Tibial artery (tissue), 4 donors: ENCODE measurements at places on chromosomes 3 and 15.
A peak's percentile ranks its signal among the peaks of the same experiment; 100 is the strongest.

DNA sequence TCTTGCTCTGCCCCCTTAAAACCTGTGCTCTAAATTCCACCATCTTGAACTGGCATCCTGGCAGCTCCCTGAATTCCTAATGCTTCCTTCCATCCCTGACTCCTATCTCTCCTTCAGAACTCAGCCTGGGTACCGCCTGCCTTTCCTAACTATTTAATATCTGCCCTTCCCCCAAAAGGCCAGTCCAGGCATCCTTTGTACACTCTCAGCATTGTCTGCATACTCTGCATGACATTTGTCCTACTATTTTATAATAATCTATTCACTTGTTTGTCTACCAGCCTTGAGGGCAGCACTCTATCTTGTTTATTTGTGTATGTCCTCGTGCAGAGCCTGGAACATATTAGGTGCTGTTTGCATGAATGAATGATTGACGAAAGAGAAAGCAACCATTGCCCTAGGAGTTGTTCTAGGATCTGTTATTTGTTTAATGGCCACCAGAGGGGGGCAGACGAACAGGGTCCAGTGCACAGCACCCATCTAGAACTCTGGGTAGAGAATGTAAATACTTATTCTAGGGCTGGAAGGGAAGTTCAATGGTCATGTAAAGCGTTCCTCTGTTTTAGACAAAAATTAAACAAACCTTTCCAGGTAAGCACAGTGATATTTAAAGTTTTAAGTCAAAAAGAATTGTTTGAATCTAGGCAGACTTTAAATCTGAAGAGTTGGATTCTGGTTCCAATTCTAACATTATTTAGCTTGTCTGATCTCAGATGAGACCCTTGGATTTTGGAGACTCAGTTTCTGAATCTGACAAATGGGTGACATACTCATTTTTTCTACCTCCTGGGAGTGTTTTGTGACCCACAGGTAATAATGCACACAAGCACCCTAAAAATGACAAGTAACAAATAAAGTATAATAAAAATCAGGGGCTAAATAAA lies 125.8 kb upstream of the GALNT15 start:
- H3K27ac ChIP-seq: no peak overlapping the region
- H3K27me3 ChIP-seq: no peaks in the 10 kb centered on the region
- DNase-seq: no peak
- no peaks in the 10 kb centered on the region for H3K36me3 ChIP-seq
- H3K4me3 ChIP-seq: no peak overlapping the region

DNA sequence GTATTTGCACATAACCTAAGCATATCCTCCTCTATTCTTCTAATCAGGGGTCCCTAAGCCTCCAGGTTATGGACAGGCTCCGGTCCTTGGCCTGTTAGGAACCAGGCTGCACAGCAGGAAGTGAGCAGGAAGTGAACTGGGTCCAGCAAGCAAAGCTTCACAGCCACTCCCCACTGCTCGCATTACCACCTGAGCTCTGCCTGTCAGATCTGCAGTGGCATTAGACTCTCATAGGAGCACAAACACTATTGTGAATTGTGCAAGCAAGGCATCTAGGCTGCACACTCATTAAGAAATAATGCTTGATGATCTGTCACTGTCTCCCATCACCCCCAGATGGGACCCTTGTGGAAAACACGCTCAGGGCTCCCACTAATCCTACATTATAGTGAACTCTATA lies 9.8 kb downstream of the MSL2 start:
- no peak overlapping the region for H3K27ac ChIP-seq
- H3K27me3 ChIP-seq: no peaks in the 10 kb centered on the region
- H3K4me3 ChIP-seq: no peak overlapping the region
- H3K4me1 ChIP-seq: peaks cover 40% of the 10 kb centered on the region

DNA sequence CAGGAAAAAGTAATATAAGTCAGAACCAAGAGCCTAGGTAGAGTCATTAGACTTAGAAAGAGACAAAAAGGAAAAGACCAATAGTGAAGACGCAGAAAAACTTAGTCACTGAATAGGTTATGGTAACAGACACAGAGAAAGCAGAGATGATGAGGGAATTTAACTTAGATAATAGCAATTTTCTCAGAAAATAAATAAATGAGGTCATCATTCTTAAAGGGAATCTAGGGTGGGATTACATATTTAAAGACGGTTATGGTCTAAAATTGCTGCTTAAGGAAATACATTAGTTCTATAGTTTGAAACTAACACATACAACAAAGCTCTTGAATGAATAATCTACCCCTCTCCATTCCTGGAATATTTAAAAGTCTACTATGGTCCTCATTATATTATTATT lies 59.4 kb downstream of the UBR1 start:
- no peak for DNase-seq
- no peak overlapping the region for H3K4me3 ChIP-seq
- no peak overlapping the region for H3K27ac ChIP-seq
- H3K4me1 ChIP-seq: peaks cover 3% of the 10 kb centered on the region
- H3K36me3 ChIP-seq: peaks cover 43% of the 10 kb centered on the region

- no peak for DNase-seq
- no peak overlapping the region for H3K4me3 ChIP-seq
- no peaks in the 10 kb centered on the region for H3K36me3 ChIP-seq
- no peak overlapping the region for H3K27ac ChIP-seq
- peaks cover 7% of the 10 kb centered on the region for H3K27me3 ChIP-seq
These were observed 190.9 kb downstream of the ADAMTS9 start for GRCh38 chr3:64496786-64497490.

DNA sequence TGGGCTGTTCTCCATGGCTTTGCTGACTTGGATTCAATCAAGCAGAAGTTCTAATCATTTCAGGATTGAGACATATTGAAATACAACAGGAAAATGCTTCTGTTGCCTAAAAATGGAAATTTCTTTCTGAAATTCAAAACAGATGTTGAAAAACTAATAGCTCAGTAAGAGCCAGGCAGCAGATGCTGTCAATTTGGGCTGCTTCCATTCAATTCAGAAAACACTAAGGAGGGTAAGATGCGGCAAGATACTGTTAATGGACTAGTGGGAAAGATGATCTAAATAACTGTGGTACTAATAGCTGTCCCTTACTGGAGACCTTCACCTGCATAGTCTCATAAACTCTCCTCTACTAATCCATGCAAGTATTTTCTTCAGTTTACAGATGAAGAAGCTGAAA lies 53.5 kb downstream of the DGKG start:
- H3K36me3 ChIP-seq: peaks cover 22% of the 10 kb centered on the region
- no peak overlapping the region for H3K27ac ChIP-seq
- DNase-seq: no peak
- no peaks in the 10 kb centered on the region for H3K4me1 ChIP-seq
- H3K4me3 ChIP-seq: no peak overlapping the region

- no peaks in the 10 kb centered on the region for H3K36me3 ChIP-seq
- no peaks in the 10 kb centered on the region for H3K27me3 ChIP-seq
- no peak overlapping the region for H3K4me3 ChIP-seq
- no peaks in the 10 kb centered on the region for H3K4me1 ChIP-seq
These were observed 290.2 kb upstream of the KCNMB2 start for GRCh38 chr3:178246004-178246403.

- no peaks in the 10 kb centered on the region for H3K4me1 ChIP-seq
- H3K27me3 ChIP-seq: no peaks in the 10 kb centered on the region
- DNase-seq: no peak
- H3K4me3 ChIP-seq: no peak overlapping the region
- H3K27ac ChIP-seq: no peak overlapping the region
These were observed 732.9 kb upstream of the BCHE start for GRCh38 chr3:166570102-166570501.

GRCh38 chr3:107904536-107905066 lies 186.2 kb downstream of the CD47 start:
- peak overlapping the region; percentile 46 for H3K27ac ChIP-seq
- H3K4me3 ChIP-seq: no peak overlapping the region
- no peaks in the 10 kb centered on the region for H3K36me3 ChIP-seq

- no peak overlapping the region for H3K4me3 ChIP-seq
- peaks cover 5% of the 10 kb centered on the region for H3K27me3 ChIP-seq
- H3K4me1 ChIP-seq: peaks cover 34% of the 10 kb centered on the region
- H3K27ac ChIP-seq: no peak overlapping the region
- no peaks in the 10 kb centered on the region for H3K36me3 ChIP-seq
These were observed 6.7 kb downstream of the ZIC1 start for GRCh38 chr3:147415874-147416273.

DNA sequence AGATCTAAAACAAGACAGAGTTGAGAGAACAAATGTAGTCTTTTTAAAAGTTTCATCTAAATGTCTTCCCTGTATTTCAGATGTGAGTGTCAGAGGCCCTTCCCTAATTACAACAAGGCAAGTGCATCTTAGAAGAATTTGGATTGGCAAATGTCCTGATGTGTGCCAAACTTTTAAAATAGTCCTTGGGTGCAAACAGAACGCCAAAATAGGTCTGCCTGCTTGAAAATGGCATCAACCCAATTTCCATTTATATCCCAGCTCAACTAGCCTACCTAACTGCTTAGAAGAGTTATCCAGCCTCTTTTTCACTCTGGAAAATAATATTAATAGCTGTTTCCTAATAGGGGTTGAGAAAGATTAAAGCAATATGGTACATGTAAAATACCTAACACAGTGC lies 311.8 kb upstream of the ARRDC4 start:
- H3K4me3 ChIP-seq: no peak overlapping the region
- H3K27ac ChIP-seq: no peak overlapping the region
- H3K27me3 ChIP-seq: no peaks in the 10 kb centered on the region

- DNase-seq: no peak
- peaks cover 4% of the 10 kb centered on the region for H3K4me1 ChIP-seq
- H3K4me3 ChIP-seq: no peak overlapping the region
- H3K27ac ChIP-seq: no peak overlapping the region
These were observed 14.6 kb downstream of the ADAM10 start for GRCh38 chr15:58734859-58735258.

- no peak for DNase-seq
- no peaks in the 10 kb centered on the region for H3K27me3 ChIP-seq
- H3K4me1 ChIP-seq: peaks cover 4% of the 10 kb centered on the region
These were observed 377.1 kb upstream of the TBL1XR1 start for GRCh38 chr3:177574222-177574856.

GRCh38 chr15:32688151-32688639 lies 29.6 kb upstream of the GREM1 start:
- H3K27me3 ChIP-seq: no peaks in the 10 kb centered on the region
- H3K36me3 ChIP-seq: no peaks in the 10 kb centered on the region
- H3K4me1 ChIP-seq: no peaks in the 10 kb centered on the region
- DNase-seq: no peak

DNA sequence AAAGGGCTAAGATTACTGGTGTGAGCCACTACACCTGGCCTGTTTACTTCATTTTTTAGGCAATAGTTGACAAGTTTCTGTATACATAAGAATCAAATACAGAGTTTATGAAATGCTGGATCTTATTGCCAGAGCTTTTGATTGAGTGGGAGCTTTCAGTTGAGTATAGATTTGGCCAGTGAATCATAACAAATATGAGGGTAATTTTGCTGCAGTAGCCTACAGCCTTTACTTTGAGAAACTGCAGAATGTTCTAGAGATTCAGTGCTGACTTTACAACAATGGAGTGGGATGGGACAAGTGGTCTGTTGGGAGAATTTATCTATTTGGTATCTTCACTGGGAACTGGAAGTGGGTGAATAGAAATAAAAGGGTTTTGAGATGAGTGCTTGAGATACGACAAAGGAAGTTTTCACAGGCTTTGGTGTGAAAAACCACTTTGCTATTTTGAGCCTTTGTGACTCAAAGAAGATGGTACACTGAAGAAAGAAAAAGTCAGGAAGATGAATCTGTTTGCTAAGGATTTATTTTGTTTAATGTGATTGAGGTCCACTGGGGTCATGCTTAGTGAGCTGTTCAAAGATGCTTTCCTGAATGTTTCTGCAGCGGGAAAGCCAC lies 227.8 kb downstream of the UBE2E2 start:
- no peak for DNase-seq
- no peak overlapping the region for H3K4me3 ChIP-seq
- H3K27me3 ChIP-seq: no peaks in the 10 kb centered on the region
- no peak overlapping the region for H3K27ac ChIP-seq
- H3K4me1 ChIP-seq: no peaks in the 10 kb centered on the region
- H3K36me3 ChIP-seq: no peaks in the 10 kb centered on the region

DNA sequence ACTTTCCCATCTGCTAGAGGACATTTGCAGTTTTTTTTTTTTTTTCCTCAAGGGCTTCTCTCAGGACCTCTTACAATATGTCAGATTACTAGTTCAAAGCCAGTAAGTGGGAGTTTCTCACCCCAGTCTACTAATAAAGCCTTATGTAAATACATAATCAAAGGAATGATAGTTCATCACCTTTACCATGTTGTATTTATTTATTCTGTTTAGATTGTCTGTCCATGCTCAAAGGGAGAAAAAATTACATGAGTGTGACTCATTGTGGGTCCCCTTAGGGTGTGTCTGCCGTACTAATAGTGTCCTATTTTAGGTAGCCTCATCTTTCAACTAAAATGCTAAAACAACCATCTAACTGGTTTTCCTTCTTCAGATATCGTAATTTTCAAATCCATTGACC lies 917.6 kb downstream of the EPHA3 start:
- no peak for DNase-seq
- H3K4me3 ChIP-seq: no peak overlapping the region
- no peak overlapping the region for H3K27ac ChIP-seq
- H3K27me3 ChIP-seq: no peaks in the 10 kb centered on the region
- H3K4me1 ChIP-seq: no peaks in the 10 kb centered on the region
- H3K36me3 ChIP-seq: no peaks in the 10 kb centered on the region

DNA sequence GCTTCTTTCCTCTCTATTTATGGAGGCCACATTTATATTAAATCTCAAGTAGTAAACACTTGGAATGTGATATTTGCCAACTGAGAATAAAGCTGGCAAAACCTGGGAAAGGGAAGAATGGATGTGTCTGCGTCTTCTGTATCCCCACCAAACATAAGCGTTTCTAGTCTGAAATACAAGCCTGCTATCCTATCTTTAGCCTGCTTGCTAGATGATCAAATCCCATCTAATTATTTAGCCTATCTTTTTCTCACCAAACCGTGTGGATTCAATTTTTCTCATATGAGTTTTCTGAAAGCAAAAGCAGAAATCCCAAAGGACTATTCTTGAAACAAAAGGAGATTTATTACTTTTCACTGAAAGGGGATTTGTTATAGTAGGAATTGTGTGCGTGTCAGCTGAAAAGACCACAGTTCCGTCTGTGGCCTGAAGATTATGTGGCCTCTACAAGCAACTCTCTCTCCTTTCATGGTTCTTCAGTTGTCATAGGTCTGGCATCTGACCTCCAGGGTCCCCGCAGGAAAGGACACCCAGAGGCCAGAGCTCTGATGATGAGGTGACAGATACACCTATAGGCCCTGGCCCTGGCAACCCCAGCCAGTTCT lies 266.0 kb upstream of the MCTP2 start:
- H3K4me1 ChIP-seq: no peaks in the 10 kb centered on the region
- H3K36me3 ChIP-seq: no peaks in the 10 kb centered on the region
- no peak overlapping the region for H3K4me3 ChIP-seq
- no peak overlapping the region for H3K27ac ChIP-seq
